SK-N-DZ (cell line): ENCODE measurements at places on chromosomes 7 and 10.
A peak's percentile ranks its signal among the peaks of the same experiment; 100 is the strongest.

DNA sequence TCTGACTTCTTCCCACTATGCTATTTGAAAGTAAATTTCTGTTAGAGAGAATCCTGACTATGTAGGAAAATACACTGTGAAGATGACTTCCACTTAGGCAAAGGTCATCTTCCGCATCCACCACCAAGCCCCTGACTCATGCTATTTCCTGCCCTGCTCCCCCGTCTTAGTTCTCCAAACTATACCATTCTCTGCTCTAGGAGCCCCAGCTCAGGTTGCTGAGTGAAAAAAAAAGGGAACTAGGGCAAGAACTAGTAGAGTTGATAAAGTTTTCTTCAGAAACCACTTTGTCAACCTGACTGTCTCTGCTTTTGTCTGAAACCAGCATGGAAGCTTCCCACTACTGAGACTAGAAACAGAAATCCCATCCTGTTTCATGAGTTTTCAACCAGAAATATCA lies 96.9 kb downstream of the EVX1 start:
- DNase-seq, result no peak

DNA sequence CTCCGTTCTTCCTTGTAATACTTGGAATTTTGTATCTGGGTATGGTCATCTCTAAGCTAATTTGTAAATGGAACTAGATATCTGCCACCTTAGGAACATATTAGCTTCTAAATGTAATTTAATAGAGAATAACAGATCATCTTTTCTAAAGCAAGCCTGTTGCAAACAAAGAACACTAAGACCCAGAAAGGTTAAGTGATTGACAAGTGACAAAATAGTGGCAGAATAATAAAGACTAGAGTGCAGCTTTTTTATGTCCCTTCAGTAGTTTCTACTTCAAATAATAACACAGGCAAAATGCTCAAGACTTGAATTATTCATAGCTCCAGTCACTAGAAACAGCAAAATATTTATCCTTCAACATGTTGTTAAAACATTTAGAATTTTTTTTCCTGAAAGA lies 91.7 kb downstream of the MET start:
- no peak for DNase-seq

- no peak for DNase-seq
These were observed 10.4 kb downstream of the SYPL1 start for GRCh38 chr7:106101726-106102125.

- DNase-seq, result no peak
These were observed 118.8 kb upstream of the MKI67 start for GRCh38 chr10:128245026-128245425.

GRCh38 chr10:60521974-60522405 lies 132.3 kb upstream of the ANK3 start:
- DNase-seq, result peak; percentile 97

GRCh38 chr7:107581387-107582013 lies 1.5 kb downstream of the BCAP29 start:
- no peak for DNase-seq

GRCh38 chr10:11756766-11757315 lies 14.7 kb downstream of the ECHDC3 start:
- DNase-seq, result no peak

- DNase-seq, result no peak
These were observed 1.6 kb downstream of the FFAR4 start for GRCh38 chr10:93568105-93568390.

GRCh38 chr7:94060752-94061151 lies 56.6 kb upstream of the BET1 start:
- DNase-seq, result no peak

DNA sequence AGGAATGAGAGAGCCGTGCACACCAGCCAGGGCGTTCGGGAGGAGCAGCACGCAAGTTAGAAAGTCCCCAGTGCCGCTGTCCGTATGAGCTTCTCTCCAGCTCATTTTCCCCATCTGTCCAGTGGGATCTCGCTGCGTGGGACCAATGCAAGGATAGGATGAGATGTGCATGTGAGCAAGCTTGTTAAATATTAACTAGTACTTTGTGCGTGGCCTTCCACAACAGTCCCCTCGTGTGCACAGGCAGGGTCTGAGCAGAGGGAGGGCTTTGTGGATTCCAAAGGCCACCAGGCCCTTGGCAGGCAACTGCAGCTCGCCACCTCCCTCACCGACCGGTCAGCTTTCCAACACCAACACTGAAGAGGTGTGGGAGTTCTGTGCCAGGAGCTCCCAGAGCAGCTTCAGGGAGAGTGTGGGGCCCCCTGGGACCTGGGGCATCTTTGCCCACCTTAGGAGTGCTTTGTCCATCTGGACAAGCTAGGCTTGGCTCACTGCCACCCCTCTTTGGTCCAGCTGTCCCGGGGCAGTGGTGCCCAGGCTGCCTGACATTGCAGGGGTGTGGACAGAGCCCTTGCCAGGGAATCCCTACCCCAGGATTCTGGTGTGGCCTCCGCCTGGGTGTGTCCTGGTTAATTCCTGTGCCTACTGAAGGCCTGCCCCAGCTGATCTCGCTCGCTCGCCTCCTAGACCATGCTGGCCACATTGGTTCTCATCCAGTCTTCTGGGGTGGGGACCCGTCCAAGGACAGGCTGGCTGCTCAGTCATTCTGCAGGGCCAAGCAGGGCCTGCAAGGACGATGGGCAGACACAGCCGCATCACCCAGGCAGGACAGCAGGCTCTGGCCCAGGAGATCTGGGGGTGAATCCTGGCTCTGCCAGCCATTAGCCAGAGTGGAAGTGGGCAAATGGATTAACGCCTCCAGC lies 5.3 kb downstream of the FAM20C start:
- DNase-seq, result no peak

DNA sequence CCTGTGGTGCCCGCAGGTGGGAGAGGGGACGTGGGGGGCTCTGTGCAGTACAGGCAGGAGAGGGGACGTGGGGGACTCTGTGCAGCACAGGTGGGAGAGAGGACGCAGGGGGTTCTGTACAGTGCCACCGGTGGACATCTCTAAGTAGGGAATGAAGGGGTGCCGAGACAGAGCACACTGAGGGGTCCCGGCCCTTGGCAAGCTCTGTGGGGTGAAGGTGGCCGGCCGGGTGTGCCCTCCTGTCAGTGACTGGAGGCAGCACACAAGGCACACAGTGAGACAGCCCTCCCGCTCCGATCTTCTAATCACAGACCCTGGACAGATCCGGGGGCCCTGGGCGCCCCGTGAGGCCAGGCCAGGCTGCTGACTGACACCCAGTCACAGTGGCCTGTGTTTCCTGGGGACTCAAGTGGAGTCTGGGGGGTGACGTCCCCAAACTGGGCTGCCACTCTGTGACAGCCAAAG lies 11.2 kb downstream of the GPR146 start:
- DNase-seq, result no peak

GRCh38 chr7:9125246-9125645 lies 691.8 kb downstream of the NXPH1 start:
- no peak for DNase-seq

GRCh38 chr10:60043561-60044241 lies 137.3 kb upstream of the CCDC6 start:
- no peak for DNase-seq

- no peak for DNase-seq
These were observed 578.9 kb upstream of the SEMA3D start for GRCh38 chr7:85765698-85766298.

DNA sequence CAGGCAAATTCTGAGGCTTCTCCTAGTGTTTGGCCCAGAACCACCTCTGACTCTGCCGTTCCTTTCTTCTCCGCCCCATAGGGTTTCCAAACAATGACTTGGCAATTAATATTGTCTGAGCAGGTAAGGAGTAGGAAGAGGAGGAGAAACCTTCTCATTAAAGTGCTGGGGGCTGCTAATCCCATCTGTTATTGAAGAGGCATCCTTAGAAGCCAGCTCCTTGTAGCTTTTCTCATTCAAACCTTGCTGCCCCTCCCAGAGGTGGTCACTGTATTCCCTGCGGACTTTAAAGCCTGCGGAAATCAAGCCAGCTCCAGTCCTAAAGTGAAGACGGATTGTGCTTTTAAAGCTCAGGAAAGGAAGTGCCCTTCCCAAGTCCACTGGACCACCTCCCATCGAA lies 1.4 kb upstream of the NKX1-2 start:
- no peak for DNase-seq

- DNase-seq, result no peak
These were observed 31.6 kb downstream of the HOXA1 start for GRCh38 chr7:27064159-27064558.

- DNase-seq, result no peak
These were observed 138.3 kb upstream of the ADCY1 start for GRCh38 chr7:45435846-45436245.

DNA sequence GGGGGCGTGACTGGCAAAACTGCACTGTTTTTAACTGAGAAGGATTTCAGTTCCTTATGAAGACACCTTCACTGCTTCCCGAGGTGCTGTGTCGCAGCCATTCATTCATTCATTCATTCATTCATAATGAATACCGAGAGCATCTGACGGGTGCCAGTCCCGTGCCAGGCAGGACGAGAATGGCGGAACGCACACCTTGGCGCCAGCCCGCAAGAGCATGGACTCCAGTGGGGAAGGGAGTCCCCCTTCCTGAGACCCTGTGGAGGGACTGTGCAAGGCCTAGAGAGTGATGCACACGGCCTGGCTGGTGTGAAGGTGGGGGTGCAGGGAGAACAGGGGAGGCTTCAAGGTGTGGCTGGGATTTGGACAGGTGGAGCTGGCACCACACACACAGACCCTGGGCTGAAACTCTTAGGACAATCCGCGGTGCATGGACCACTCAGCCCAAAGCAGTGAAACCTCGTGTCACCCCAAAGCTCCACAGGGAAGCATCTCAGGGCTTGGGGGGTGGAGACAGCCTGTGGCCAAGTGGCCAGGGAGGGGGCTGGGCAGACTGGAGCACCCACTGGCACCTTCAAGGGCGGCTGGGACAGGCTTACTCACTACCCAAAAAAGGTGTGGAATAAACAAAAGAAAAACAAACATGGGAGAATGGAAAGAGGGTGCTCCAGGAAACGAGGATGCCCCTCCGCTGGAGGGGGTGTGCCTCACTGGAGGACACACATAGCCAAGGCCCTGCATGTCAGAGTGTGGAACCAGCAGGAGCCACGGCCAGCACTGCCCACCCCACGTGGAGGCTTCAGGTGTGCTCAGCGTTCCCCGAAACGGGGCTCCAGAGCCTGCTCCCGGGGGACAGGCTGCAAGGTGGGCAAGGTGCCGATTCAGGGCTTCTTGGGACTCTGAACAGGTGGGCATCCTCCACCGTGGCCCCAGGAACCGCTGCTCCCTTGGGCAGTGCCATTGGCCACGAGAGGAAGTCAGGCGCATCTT lies 37.7 kb downstream of the EBF3 start:
- no peak for DNase-seq

GRCh38 chr7:159056737-159057136 lies 87.9 kb downstream of the VIPR2 start:
- no peak for DNase-seq

DNA sequence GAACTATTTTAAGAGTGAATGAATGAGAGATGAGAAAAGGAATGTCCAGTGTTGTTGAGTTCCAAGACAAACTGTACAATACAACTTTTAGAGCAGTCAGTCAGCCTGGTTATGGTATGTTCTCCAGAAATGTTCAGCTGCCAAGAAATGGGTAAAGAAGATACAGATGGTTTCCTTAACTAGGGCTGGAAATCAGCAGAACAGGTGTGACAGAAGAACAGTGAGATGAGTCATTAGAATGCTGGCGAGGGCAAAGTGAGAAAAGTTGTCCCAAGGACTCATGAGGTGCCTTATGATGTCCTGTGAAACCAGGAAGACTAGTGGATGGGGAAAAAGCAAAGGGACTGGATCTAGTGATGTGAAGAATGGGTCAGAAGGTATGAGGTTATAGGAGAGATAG lies 20.8 kb upstream of the SEPTIN7 start:
- no peak for DNase-seq

- DNase-seq, result no peak
These were observed 59.2 kb downstream of the PUS7 start for GRCh38 chr7:105462765-105463420.

- DNase-seq, result no peak
These were observed 40.6 kb upstream of the RBAK start for GRCh38 chr7:5005066-5005465.

DNA sequence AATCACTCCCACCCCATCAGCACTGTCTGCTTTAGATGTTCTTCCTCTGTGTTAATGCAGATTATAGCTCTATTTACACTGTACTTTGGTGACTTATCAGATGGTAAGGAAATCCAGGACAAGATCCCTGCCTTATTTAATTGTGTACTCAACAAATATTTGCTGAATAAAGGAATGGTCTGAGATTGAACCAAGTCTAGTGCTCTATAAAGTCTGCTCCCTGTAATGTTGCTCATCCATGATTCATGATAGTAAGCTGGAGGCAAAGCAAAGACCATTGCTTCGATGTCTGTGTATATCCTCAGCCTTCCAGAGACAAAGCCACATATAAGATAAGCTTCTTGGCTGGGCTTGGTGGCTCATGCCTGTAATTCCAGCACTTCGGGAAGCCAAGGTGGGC lies 33.5 kb downstream of the PLCE1 start:
- DNase-seq, result no peak

- no peak for DNase-seq
These were observed 253.8 kb downstream of the CSTF2T start for GRCh38 chr10:51445588-51445987.

DNA sequence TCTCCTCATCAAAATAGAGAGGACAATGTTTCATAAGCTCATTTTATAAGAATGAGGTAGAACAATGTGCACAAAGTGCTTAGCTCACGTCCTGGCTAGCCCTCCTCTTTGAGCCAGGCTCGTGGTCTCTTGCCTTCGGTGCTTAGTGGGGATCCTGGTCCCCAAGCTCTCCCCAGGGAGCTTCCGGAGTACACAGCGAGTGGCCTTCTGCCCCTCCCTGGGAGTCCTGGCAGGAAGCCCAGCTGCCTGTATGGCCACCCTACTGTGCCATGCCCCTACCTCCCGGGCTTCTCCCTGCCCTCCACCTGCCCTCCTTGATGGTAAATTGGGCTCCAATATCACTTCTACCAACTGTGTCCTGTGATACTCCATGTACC lies 868 bp downstream of the MYO1G start:
- DNase-seq, result no peak

DNA sequence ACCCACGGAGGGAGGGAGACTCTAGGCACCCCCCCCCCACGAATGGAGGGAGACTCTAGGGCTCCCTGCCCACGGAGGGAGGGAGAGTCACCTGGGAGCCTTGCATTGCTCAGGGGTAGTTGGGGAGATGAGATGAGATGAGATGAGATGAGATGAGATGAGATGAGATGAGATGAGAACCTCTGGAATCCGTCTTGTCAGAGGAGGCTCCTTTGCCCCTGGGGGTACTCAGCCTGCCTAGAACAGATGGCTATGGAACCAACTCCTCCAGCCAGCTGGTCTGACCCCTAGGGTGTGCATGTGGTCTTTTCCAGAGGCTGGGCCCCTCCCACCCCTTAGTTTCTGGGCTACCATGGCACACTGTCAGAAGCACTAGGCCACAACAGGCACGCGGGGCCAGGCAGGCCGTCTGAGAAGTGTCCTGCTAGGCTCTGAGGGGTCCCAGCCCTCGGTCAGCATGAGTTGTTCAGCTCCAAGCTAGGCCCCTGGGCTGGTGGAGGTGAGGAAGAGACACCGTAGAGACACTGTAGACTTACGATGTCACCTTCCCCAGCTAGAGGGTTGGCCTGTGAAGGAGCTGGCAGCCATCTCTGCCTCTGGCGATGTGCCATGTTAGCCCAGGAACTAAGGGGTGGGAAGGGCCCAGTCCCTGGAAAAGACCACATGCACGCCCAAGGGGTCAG lies 8.8 kb downstream of the TSPAN15 start:
- no peak for DNase-seq
